ENCODE measurements at places on chromosomes 4 and X.

GRCh38 chrX:109751698-109752097, 18.6 kb upstream of the ACSL4 start:
- DNase-seq: no peak

DNA sequence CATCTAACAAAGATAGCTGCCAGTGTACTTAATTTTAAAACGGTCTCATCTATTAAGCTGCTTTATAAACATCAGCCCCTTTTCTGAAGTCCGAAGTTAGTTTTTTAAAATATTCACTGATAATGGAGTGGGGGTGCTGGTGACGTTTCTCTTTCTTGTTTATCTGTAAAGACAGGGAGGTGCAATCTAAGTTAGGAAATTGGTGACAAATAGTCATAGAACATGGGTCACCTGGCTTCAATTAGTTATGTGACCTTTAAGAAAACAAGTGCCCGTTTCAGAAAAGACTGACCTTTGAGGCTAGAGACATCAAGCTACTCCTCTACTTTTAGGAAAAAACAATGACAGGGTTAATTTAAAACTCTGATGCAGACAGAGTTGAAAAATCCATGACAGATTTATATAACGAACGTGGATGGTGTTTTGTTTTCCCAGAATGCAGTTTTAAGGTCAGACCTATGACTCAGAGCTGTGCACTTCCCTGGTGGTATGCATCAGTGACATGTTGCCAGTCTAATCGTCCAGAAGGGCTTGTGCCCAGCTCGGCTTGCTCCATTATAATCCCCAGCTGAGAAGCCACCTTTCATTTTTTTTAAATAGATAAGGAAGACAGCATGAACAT, 38.2 kb downstream of the FHL1 start:
- DNase-seq: peak; percentile 63

- peak; percentile 82 for DNase-seq
Observed at GRCh38 chrX:12007881-12008280, 130.4 kb upstream of the FRMPD4 start.

GRCh38 chr4:156778093-156778492, 193.5 kb downstream of the PDGFC start:
- DNase-seq: no peak

DNA sequence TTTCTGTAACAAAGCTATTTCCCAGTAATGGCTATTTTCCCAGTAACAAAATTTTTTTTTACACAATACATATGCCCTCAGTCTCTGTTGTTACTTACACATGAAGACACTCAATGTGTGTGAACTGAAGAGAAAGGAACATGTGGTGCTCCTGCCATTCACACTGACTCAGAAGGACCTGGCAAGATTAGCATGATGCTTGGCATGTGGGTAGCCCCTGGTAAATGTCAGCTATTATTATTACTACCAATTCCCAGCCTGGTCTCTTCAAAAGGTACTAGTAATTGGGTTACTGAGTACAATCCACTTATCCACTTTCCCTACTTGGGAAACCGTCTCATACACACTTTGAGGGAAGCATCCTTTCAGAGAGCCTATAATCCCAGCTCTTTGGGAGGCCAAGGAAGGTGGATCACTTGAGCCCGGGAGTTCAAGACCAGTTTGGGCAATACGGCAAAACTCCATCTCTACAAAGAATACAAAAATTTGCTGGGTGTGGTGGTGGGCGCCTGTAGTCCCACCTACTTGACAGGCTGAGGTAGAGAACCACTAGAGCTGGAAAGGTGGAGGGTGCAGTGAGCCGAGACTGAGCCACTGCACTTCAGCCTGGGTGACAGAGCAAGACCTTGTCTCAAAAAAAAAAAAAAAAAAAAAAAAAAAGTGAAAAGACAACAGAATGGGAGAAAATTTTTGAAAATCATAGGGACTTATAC, 14.6 kb downstream of the RBBP7 start:
- no peak for DNase-seq

- DNase-seq: peak; percentile 18
Observed at GRCh38 chr4:4539481-4539880, 2.4 kb downstream of the STX18 start.

GRCh38 chr4:153083447-153083947, 120.7 kb upstream of the TRIM2 start:
- peak; percentile 91 for DNase-seq

DNA sequence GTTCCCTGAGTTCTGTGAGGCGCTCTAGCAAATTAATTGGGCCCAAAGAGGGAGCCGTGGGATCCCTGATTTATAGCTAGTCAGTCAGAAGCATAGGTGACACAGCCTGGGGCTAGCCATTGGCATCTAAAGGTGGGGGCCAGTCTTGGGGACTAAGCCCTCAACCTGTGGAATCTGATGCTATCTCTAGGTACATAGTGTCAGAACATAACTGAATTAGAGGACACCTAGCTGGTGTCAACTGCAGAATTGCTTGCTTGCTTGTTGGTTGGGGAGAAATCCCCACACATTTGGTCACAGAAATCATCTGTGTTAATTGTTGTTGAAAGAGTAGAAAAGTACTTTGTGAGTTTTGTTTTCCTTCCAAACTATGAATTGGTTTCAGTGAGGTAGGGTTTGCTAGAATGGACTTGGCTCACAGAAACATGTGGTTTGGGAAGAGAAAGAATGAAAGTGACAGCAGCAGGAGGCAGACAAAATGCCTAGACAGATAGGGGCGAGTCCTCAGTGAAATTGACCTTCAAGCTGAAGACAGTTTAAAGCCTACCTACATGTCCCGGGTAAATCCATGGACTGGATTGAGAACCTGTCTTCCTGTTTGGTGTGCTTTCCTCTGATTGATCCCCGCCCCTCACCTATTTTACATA, 12.8 kb upstream of the GPR82 start:
- no peak for DNase-seq

DNA sequence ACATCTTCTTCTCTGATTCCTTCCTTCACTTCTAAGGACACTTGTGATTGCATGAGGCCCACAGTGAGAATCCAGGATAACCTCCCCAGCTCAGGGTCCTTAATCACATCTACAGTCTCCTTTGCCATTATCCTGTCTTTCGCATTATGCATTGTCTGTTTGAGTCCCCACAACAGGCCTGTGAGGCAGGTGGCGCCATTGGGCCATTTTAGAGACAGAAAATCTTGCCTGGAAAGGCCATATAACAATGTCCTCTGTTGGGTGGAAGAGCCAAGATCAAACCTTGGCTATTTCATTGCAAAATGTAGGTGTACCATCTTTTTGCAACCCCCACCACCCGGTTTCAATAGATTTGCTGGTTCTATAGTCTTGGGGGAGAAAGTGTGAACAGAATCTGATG, 11.8 kb upstream of the DCUN1D4 start:
- DNase-seq: peak; percentile 43

- DNase-seq: no peak
Observed at GRCh38 chrX:154013001-154013421, 6.7 kb downstream of the IRAK1 start.

DNA sequence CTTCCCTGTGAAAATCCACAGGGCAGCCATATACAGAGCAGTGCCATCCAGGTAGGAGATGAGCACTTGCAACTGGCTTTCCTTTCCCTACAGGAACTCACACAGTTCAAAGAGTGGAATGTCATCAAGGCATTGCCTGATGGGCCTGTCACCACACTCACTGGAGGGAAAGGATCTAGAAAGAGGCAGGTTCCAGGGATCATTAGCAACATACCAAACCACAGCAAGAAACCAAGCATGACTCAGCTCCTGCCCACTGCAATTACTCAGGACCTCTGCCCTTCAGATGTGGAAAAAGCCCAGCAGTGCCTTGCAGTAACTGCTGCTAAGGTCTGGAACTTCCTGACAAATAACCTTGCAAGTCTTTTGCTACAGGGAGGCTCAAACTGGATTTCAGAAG, 101.2 kb downstream of the ZNF674 start:
- peak; percentile 79 for DNase-seq

- no peak for DNase-seq
Observed at GRCh38 chr4:13413729-13414437, 70.3 kb downstream of the RAB28 start.

DNA sequence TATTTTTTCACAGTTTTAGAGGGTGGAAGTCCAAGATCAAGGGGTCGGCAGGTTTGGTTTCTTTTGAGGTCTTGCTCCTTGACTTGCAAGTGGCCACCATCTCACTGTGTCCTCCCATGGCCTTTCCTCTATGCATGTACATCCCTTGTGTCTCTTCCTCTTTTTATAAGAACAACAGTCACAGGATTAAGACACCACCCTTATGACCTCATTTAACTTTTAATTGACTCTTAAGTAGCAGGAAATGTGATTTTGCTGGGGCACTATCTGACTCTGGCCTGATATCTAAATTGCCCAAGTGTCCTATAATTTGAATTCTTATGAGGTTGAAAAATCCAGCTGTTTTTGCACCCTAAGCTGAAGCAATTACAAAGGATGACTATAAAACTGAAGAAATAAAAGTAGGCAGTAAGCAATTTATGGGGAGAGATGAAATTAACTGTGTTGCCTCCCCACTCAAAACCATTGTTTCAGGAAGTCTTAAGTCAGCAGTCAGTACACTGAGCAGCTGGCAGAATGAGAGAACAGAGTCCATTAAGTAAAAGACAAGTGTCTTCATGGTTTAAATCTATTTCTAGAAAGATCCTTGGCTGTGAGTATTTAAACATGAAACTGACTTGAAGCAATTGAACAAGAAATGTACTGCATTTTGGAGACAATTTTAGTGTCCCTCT, 601.3 kb downstream of the SPRY1 start:
- DNase-seq: no peak

DNA sequence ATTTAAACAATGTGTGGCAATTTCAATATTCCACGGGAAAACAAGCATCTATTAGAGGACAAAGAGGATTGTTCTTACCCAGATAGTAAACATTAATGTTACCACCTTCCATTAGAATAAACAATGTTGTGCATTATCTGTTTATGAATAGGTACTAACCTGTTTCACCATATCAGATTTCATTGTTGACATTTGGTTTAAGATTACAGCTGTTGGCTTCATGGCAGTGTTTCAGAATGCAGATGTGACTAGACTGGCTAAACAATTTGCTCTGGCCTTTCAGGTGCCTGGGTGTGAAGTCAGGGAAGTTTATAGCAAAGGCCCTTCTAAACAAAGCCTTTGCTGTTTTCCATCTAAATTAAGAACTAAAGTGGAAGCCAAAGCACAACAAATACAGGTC, 464.7 kb upstream of the FAM47C start:
- DNase-seq: no peak

GRCh38 chr4:41569961-41570360, 32.0 kb downstream of the LIMCH1 start:
- DNase-seq: no peak

GRCh38 chr4:141680060-141680459, 43.7 kb downstream of the IL15 start:
- DNase-seq: no peak

- DNase-seq: peak; percentile 63
Observed at GRCh38 chr4:46270986-46271596, 118.8 kb downstream of the GABRA2 start.

DNA sequence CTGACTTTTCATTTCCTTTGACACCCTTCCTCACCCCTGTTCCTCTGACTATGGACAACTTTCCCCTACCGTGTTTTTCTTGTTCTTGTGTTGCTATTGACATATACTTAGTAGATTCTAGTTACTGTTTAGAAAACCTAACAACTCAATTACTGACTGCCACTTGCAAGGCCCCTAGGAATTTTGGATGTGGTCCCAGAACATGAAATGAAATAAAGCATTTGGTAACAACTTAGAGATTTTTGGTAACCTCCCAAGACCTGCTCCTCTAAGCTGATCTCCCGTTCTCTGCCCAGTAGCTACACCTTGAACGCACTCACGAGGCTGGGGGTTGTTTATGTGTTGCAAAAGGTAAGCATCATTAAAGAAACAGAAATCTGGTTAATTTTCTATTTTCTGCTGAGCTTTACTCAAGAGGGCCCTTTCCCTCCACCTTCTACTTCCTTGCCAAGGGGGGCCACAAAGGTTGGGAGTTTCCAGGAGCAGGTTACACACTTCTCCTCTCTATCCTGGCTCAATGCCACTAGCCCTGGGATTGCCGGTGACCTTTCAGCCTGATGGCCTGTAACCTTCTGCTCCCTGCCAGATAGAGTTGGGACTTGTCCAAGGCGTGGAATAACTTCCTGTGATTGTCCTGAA, 20.5 kb downstream of the GAB3 start:
- no peak for DNase-seq

GRCh38 chr4:151675411-151675971, 85.3 kb downstream of the GATB start:
- DNase-seq: no peak

DNA sequence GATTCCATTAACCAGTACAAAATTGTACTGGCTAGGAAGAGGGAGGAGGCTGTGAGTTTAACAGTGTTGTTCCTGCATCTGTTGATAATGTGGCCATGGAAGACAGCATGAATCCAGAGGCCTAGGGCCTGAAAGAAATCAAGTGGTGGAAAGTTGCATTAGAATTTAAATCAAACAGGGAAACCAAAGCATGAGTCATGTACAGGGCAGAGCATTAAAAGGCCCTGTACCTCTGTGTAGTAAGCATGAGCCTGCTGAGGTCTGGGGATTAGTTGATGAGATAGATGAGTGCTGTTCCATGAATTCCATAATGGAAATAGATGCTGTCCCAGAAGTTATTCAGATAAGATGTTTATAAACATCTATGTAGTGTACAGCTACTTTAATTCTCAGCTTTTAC, 58.3 kb downstream of the MID1IP1 start:
- no peak for DNase-seq

GRCh38 chr4:98939438-98939837, 10.5 kb upstream of the EIF4E start:
- DNase-seq: no peak

All from RKO (cell line).